ENCODE measurements at places on chromosomes 4 and X. TPM values are rescaled to one million over a fixed set of nuclear protein-coding genes. Genes with fewer than 3 reads are reported as not detected.

DNA sequence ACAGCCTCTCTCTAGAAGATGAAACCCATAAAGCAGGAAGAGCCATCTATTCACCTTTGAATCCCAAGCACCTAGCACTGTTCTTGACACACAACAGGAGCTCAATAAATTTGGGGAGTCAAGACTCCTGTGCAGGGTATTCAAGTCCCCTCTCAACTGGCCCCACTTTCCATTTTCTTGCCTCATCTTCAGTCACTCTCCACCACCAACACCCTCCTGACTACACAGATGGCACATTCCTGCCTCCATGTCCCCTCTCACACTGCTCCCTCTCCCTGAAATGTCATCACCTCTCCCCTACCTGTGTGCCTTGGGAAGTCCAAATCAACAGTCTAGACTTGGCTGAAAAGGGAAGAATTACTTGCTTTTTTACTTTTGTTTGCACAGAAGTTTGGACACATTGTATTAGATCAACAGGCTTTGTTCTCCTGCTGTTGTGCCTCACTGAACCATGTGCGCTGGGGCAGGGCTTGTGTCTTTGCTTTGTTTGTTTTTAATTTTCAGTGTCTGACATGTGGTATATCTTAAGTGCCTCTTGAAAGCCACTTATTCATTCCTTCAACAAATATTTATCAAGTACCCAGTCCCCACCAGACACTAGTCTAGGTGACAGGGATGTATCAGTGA, 85.1 kb downstream of the APBB2 start:
- peaks cover 9% of the 10 kb centered on the region for H3K4me1 ChIP-seq
- no peaks in the 10 kb centered on the region for H3K36me3 ChIP-seq
- no peak for DNase-seq

GRCh38 chrX:49862093-49862492, 17.2 kb upstream of the USP27X start:
- no peaks in the 10 kb centered on the region for H3K27me3 ChIP-seq
- H3K27ac ChIP-seq: no peak overlapping the region
- H3K36me3 ChIP-seq: no peaks in the 10 kb centered on the region
- H3K4me1 ChIP-seq: peaks cover 2% of the 10 kb centered on the region

Gene CWH43
- not detected for polyA plus RNA-seq

- peak; percentile 72 for DNase-seq
- no peaks in the 10 kb centered on the region for H3K4me1 ChIP-seq
- no peaks in the 10 kb centered on the region for H3K27me3 ChIP-seq
Measured at GRCh38 chr4:22434895-22435294, 81.0 kb downstream of the ADGRA3 start.

DNA sequence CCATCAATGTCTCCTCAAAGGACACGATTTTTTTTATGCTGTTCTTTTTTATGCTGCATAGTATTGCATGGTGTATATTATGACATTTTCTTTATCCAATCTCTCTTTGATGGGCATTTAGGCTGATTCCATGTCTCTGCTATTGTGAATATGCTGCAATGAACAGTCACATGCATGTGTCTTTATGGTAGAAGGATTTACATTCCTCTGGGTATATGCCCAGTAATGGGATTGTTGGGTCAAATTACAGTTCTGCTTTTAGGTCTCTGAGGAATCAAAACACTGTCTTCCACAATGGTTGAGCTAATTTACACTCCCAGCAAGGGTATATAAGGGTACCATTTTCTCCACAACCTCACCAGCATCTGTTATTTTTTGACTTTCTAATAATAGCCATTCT, 113.9 kb downstream of the GRIA3 start:
- no peak for DNase-seq
- H3K4me1 ChIP-seq: no peaks in the 10 kb centered on the region
- no peaks in the 10 kb centered on the region for H3K27me3 ChIP-seq
- no peak overlapping the region for H3K27ac ChIP-seq
- no peak overlapping the region for H3K4me3 ChIP-seq

GRCh38 chr4:94274912-94275311, 67.2 kb downstream of the SMARCAD1 start:
- H3K4me3 ChIP-seq: no peak overlapping the region
- peaks cover 39% of the 10 kb centered on the region for H3K36me3 ChIP-seq
- no peaks in the 10 kb centered on the region for H3K27me3 ChIP-seq
- H3K27ac ChIP-seq: no peak overlapping the region
- no peaks in the 10 kb centered on the region for H3K4me1 ChIP-seq
- DNase-seq: no peak

GRCh38 chrX:42967681-42968300, 189.8 kb upstream of the PPP1R2C start:
- no peak overlapping the region for H3K4me3 ChIP-seq
- H3K4me1 ChIP-seq: no peaks in the 10 kb centered on the region
- DNase-seq: no peak
- no peak overlapping the region for H3K27ac ChIP-seq
- H3K27me3 ChIP-seq: no peaks in the 10 kb centered on the region

DNA sequence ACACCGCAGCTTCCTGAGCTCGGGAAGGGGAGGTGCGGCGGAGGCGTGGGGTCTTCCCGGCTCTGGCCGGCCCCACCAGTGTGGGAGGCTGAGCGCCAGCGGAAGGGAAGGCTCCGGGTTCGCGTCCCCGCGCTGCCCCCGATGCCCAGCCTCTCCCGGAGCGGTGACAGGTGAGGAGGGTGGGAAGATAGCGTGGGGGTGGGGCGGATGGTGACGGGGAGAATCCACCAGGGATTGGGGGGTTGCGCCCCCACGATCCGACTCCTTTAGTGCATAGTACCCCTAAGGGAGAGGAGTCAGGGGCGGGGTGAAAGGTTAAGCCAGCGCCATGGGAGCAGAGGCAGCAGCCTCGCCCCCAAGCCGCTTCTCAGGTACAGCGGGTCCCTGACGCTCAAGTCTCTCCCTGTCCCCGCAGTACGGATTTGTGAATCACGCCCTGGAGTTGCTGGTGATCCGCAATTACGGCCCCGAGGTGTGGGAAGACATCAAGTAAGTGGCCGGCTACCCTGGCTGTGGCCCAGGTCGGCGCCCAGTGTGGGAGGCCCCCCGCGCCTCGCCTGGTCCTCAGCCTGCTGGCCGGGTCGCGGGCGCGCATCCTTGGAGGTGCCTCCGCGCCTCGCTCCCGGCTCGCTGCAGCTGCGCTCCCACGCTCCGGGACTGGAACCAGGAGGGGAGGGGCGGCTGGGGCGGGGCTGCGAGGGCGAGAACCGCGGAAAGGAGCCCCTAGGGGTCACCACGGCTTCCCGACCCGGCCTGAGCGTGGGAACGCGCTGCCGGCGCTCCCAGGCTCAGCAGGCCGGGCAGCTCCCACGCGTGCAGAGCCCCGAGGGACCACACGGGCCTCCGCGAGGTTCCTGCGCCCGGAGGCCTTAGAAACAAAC, 791 bp downstream of the GUCY1B1 start:
- no peaks in the 10 kb centered on the region for H3K36me3 ChIP-seq
- peak; percentile 45 for DNase-seq
- peak overlapping the region; percentile 63 for H3K4me3 ChIP-seq
- peak overlapping the region; percentile 63 for H3K27ac ChIP-seq
- peaks cover 5% of the 10 kb centered on the region for H3K4me1 ChIP-seq
- peaks cover 25% of the 10 kb centered on the region for H3K27me3 ChIP-seq

Gene ADRA2C
- polyA plus RNA-seq: 0.90 TPM

Gene FAM47C
- polyA plus RNA-seq: not detected

Gene ITIH6
- 0.04 TPM for polyA plus RNA-seq

- no peak overlapping the region for H3K27ac ChIP-seq
- H3K4me3 ChIP-seq: no peak overlapping the region
- DNase-seq: no peak
- no peaks in the 10 kb centered on the region for H3K4me1 ChIP-seq
- no peaks in the 10 kb centered on the region for H3K27me3 ChIP-seq
Measured at GRCh38 chr4:139973616-139974015, 180.4 kb downstream of the MAML3 start.

Gene GPR50
- polyA plus RNA-seq: not detected

Gene NSD2
- 49.6 TPM for polyA plus RNA-seq

DNA sequence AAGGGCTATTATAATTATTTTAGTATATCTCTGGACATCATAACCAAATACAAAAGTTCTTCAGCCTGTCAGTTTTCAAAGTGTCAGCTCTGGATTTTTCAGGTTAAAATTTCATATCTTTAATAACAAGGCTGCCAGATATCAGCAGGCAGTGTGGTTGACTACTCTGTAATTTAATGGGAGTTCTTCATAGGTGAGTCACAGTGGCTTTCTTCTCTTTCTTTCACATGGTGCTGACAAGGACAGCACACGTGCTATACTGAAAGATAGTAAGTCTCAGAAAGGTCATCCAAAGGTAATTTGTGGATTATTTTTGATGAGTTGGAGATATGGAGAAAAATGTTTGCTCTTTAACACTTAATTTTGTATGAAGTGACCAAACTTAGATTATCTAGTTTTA, 43.2 kb downstream of the GALNT7 start:
- H3K27ac ChIP-seq: peak overlapping the region; percentile 59
- no peaks in the 10 kb centered on the region for H3K4me1 ChIP-seq
- no peak overlapping the region for H3K4me3 ChIP-seq
- peak; percentile 56 for DNase-seq
- H3K27me3 ChIP-seq: no peaks in the 10 kb centered on the region

Gene TRPC5OS
- not detected for polyA plus RNA-seq

- no peaks in the 10 kb centered on the region for H3K4me1 ChIP-seq
- H3K36me3 ChIP-seq: peaks cover 10% of the 10 kb centered on the region
- H3K27ac ChIP-seq: no peak overlapping the region
Measured at GRCh38 chrX:135295944-135296305, 13.4 kb upstream of the ETDC start.

Measured in large intestine (tissue), 12 donors.